SJSA1 (cell line): ENCODE measurements at places on chromosomes 3 and 15. TPM values are rescaled to one million over a fixed set of nuclear protein-coding genes. Genes with fewer than 3 reads are reported as not detected.

EXOSC7 gene
- total RNA-seq = 52.2 and 92.5 TPM in 2 replicates

FURIN gene
- 75.0 and 92.8 TPM in 2 replicates for total RNA-seq

ADGRG7 gene
- total RNA-seq = not detected in 2 replicates

PAK6 gene
- total RNA-seq = 0.05 and 0.09 TPM in 2 replicates

GRCh38 chr3:4735243-4735642 lies 242.1 kb downstream of the ITPR1 start:
- no peak for DNase-seq

DNA sequence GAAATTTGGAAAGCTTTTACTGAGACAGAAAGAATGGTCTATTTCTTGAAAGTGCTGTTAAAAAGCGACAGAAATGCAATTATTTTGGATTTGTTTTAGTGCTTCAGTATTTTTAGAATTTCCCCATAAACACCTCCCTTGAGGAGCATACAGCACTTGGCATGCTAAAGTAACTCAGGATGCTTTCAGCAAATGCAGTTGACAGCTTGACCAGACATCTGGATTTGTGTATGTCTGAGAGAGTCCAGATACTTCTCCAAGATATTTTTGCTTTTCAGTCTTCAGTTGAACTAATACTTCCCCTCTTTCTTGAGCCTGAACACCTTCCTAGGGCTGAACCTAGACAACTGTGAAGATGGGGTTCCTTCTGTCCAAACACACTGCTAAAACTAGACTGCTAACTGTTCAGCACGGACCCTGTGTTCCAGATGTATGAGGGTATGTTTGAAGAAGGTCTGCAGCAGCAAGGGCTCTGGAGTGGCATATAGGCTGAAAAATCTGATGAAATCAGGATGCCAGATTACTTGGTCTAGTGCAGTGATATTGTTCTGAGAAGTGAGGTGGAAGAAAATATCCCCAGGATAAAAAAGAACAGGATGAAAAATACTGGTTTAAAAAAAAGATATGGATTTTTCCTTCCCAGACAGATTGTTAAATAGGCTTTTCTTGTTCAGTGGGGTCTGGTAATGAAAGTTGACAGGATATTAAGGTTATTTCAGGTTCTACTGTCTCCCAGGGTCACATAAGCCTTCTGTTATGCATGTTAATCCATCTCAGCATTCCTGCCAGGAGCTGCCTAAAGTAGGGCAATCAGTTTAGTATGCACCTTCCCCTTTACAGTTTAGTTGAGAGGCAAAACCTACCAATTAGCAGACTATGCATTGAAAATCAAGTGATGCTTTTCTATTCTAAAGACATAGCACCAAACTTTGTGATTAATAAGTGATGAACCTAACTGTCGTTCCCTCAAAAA lies 516.9 kb upstream of the TBL1XR1 start:
- DNase-seq = no peak

GRCh38 chr15:92611995-92612745 lies 43.4 kb downstream of the FAM174B start:
- DNase-seq = no peak

GRCh38 chr3:34238407-34238806 lies 440.0 kb downstream of the PDCD6IP start:
- DNase-seq = no peak

GRCh38 chr3:125128861-125129501 lies 73.2 kb upstream of the HEG1 start:
- DNase-seq = peak; percentile 59

DNA sequence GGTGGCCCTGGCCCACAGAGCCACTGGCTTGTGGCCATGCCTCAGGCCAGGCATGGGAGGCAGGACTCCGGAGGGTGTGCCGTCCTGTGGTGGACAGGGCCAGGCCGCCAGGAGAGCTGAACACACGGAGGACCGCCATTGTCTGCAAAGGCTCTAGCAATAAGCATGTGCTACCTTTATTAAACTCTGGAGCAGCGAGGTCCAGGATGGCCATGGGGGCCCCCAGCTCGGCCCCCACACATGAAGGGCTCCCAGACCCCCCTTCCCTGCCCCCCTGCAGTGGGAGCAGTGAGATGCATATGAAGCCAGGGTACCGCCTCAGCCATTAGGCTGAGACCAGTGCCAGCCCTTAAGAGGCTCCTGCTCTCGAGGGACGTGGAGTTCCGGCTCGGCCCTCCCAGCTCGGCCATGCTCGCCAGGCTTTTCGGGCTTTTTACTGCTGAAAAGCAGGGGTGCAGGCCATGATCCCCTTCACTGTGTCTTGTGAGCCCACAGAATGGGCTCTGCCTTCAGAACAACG lies 2.7 kb downstream of the AMIGO3 start:
- DNase-seq = no peak

DNA sequence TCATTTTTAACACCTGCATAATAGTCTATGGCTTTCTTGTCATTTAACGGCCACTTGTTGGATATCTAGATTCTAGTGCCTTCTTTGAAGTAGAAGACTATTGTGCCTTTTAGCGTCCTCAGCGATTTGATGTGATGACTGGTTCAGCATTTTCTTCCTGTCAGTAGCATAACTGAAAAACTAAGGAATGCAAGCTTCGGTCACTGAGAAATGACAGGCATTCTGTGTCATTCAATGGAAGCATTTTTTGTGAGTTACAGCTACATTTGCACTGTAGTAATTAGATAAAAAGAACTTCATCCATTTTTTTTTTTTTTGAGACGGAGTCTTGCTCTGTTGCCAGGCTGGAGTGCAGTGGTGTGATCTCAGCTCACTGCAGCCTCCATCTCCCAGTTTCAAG lies 10.3 kb downstream of the NEK11 start:
- DNase-seq = peak; percentile 70

DNA sequence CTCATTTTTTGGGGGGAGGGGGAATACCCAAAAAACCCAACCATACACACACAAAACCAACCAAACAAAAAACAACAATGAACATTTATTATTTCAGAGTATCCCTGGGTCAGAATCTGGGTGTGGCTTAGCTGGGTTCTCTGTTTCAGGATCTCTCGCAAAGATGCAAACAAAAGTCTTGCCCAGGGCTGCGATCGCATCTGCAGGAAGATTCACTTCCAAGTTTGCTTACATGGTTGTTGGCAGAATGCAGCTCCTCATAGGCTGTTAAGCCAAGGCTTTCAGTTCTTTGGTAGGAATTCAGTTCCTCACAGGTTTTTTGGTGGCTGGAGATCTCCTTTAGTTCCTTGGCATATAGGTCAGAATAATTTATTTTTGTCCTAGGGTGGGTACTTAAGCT lies 13.7 kb upstream of the ARIH1 start:
- DNase-seq = no peak

- DNase-seq = no peak
These were observed 372.5 kb upstream of the CFAP20DC start for GRCh38 chr3:59422312-59422711.

- no peak for DNase-seq
These were observed 151.1 kb upstream of the MITF start for GRCh38 chr3:69588170-69588569.

DNA sequence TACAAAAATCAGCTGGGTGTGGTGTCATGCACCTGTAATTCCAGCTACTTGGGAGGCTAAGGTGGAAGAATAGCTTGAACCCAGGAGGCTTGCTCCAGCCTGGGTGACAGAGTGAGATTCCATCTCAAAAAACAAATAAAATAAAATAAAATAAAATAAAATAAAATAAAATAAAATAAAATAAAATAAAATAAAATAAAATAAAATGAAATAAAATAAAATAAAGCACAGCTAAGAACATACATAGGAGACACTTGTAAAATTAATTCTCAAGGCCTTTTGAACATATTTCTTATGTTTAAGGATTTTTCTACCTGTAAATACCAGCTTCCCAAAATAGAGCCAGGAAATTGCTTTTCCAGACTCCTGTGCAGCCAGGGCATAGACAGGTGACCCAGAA lies 703.0 kb downstream of the ZPLD1 start:
- no peak for DNase-seq

- no peak for DNase-seq
These were observed 11.1 kb downstream of the SLC27A2 start for GRCh38 chr15:50192926-50193620.
